SJSA1 (cell line): ENCODE measurements at places on chromosomes 2 and 18. TPM values are rescaled to one million over a fixed set of nuclear protein-coding genes. Genes with fewer than 3 reads are reported as not detected.

Gene SCLY
- 24.8 and 38.1 TPM in 2 replicates for total RNA-seq

Gene QPCT
- total RNA-seq = 7.1 and 10.8 TPM in 2 replicates

Gene KCNJ3
- total RNA-seq = not detected in 2 replicates

Gene SLC19A3
- not detected in 2 replicates for total RNA-seq

Gene AQP12A
- total RNA-seq = not detected in 2 replicates

Gene ACADL
- total RNA-seq = not detected in 2 replicates

Gene LAMA3
- total RNA-seq = 0.25 and 0.61 TPM in 2 replicates

Gene IL1RL1
- total RNA-seq = not detected in 2 replicates

Gene L3MBTL4
- 6.8 and 10.6 TPM in 2 replicates for total RNA-seq

Gene CCDC68
- 0.03 TPM in 1 of 2 replicates, not detected in the other for total RNA-seq

Gene XDH
- 0.05 TPM in 1 of 2 replicates, not detected in the other for total RNA-seq

Gene GBX2
- 13.0 and 18.0 TPM in 2 replicates for total RNA-seq

Gene LONRF2
- total RNA-seq = 0.81 TPM in 1 of 2 replicates, not detected in the other

Gene ZEB2
- 40.0 and 48.0 TPM in 2 replicates for total RNA-seq

Gene SCN2A
- total RNA-seq = 0.05 TPM in 1 of 2 replicates, not detected in the other

Gene HOXD8
- total RNA-seq = 13.0 and 16.8 TPM in 2 replicates

Gene MAL
- total RNA-seq = not detected in 2 replicates

Gene DNAH7
- total RNA-seq = under 0.01 TPM in 1 of 2 replicates, not detected in the other

Gene MRPL30
- total RNA-seq = 26.1 and 53.4 TPM in 2 replicates

Gene DNAJC5G
- total RNA-seq = not detected in 2 replicates

Gene IL1RL2
- total RNA-seq = not detected in 2 replicates

Gene COQ10B
- 42.9 and 60.9 TPM in 2 replicates for total RNA-seq

Gene GALNT5
- 1.7 and 2.7 TPM in 2 replicates for total RNA-seq

Gene EFHD1
- total RNA-seq = 0.66 and 1.4 TPM in 2 replicates

Gene FSHR
- not detected in 2 replicates for total RNA-seq

Gene WDSUB1
- 8.4 and 9.9 TPM in 2 replicates for total RNA-seq

Gene RBM44
- total RNA-seq = 0.08 and 0.19 TPM in 2 replicates

Gene ABCB11
- not detected in 2 replicates for total RNA-seq

Gene NDC80
- total RNA-seq = 69.6 and 75.8 TPM in 2 replicates
